ENCODE measurements at places on chromosomes 3 and 15. TPM values are rescaled to one million over a fixed set of nuclear protein-coding genes. Genes with fewer than 3 reads are reported as not detected.

DNA sequence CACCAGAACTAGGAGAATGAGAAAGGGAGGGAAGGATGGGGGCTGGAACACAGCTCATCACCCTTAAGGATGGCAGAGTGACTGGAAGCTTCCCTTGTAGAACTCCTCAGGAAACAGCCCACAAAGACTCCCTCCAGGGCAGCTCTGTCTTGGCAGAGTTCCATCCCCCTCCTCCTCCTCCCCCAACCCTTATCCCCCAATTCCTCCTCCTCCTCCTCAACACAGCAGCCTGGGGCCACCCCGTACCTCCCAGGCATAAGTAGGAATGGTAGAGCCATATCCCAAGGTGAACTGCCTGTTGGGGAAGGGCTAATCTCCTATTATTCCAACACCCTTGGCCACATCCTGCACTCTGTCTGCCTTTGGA lies 38.8 kb downstream of the ADCY5 start:
- no peak for DNase-seq

DNA sequence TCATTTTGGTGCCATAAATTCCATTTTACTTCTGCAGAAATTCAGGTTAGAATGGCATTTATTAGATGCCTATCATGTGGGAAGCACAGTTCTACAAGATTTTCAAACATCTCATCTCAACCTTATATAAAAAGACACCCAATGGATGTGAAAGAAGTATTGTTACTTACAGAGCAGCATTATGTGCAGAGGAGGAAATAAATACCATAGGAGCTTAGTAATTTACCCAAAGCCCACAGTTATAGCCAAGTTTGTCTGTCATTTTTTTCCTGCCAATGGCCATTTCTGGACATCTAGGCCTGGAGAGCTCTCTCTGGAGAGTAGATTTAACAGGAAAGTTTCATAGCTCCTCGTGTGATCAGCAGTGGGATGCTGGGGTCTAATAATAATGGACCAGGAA lies 659.4 kb upstream of the NAALADL2 start:
- no peak for DNase-seq

Gene ARPP19
- 409 TPM for total RNA-seq

GRCh38 chr15:57165992-57166391 lies 210.3 kb upstream of the CGNL1 start:
- DNase-seq = peak; percentile 65

Gene GRIP2
- total RNA-seq = not detected

- peak; percentile 34 for DNase-seq
Measured at GRCh38 chr15:29569533-29570092, 252.7 kb downstream of the TJP1 start.

Gene BFSP2
- total RNA-seq = not detected

DNA sequence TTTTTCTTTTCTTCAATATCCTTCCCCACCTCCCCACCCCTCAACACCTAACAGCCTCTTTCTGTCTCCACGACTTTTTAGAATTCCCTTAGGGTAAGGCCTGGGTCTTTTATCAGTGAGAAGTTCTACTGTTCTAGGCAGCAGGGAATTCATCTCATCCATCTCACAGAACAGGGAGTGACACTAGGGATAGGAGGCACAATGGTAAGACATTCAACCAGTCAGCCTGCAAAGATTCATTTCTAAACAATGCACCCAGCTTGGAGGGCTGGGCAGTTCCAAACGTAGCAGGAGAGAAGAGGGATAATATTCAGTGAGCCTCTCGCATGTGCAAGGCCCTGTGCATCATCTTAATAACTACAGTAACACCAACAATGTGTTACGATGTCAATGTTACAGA lies 43.6 kb downstream of the LRIG1 start:
- DNase-seq = no peak

Gene IL5RA
- total RNA-seq = 0.80 TPM

GRCh38 chr3:29924783-29925561 lies 644.1 kb downstream of the RBMS3 start:
- no peak for DNase-seq

- DNase-seq = no peak
Measured at GRCh38 chr3:170494766-170495165, 76.1 kb downstream of the CLDN11 start.

DNA sequence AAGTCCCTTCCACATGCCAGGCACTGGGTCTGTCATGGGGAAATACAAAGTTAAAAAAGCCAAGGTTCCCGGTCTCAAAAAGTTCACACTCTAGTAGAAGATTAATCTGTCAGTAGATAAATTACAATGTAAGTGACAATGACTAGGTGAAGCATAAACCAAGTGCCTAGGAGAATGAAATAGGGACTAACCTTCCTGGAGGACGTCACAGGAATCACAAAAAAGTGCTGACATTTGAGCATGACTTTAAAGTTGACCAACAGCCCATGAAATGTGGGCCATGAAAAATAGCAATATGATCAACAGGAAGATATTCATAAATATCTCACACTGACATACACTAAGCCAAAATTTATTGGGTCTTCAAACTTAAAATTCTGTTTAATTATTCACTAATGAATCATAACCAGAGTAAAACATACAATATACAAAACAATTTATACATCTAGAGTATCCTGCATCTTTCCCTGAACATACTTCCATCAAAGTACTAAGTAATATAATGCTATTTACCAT lies 20.0 kb downstream of the COPS2 start:
- DNase-seq = no peak

DNA sequence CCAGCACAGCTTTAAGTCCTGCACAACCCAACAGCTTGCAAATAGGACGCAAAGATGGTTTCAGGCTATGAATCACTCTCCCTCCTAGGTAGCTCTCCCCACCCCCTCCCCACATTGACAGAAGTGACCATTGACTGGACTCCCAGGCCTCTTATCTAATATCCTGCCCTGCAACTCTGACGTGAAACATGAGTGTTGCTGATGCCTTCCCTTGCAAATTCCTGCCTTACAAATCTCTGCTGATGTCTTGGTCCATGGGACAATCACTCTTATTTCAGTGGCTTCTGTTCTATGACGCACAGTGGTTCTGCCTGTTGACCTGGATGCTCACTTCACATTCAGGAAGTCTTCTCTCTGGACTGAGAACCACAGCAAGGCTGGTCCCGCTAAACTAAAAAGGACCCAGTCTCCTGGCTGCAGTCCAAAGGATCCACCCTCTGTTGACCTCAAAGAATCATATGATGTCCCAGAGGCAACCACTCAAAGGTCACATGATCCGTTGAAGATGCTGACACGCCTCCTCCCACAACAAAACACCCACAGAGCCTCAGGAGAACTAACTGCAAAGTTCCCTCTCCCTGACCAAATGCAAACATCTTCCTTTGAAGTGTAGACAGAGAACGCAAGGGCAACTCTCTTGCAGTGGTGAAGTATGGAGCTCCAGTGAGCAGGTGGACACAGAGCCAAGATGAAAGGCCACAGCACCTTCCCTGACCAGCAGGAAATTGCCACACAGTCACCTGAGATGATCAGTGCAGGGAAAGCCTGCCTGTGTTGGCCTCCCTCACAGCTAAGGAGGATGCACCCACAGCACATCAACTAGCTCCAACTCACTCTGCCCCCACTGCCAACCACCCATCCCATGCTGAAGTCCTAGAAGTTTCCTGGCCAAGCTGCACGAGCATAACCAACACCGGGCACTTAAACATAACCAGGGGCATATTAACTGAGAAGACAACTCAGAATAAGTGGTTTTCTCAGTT lies 112.3 kb downstream of the ADAMTS17 start:
- DNase-seq = no peak

- DNase-seq = peak; percentile 93
Measured at GRCh38 chr3:185807445-185808068, 17.3 kb downstream of the IGF2BP2 start.

- peak; percentile 24 for DNase-seq
Measured at GRCh38 chr3:73508330-73508954, 116.3 kb downstream of the PDZRN3 start.

Gene STRA6
- 30.8 TPM for total RNA-seq

DNA sequence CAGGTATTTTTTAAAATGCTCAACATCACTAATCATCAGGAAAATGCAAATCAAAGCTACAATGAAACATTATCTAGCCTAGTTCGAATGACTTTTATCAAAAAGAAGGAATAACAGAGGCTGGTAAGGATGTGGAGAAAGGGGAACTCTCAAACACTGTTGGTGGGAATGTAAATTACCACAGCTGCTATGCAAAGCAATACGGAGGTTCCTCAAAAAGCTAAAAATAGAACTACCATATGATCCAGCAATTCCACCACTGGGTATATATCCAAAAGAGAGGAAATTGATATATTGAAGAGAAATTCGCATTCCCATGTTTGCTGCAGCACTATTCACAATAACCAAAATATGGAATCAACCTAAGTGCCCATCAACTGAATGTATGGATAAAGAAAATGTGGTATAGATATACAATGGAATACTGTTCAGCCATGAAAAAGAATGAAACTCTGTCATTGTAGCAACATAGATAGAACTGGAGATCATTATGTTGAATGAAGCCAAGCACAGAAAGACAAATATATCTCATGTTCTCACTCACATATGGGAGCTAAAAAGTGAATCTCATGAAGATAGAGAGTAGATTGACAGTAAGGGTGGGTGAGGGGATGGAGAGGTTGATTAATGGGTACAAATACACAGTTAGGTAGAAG lies 19.7 kb upstream of the CLN6 start:
- no peak for DNase-seq

DNA sequence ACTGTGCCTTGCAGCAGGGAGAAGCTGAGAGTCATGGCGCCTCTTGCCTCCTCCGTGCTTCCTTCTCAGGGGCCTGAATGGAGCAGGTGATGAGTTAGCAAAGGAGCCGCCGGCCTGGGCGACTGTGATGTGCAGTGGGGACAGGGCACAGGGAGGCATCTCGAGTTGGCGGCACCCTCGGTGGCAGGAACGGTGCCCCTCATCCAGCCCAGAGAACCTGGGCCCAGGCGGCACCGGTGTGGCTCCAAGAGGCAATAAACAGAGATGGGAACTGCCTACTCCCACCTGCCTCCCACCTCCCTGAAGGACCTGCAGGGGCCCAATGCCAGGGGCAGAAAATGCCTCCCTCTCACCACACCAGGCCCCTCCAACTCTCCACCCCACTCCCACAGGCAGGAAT lies 6.2 kb downstream of the SLC41A3 start:
- DNase-seq = no peak

GRCh38 chr3:65893631-65894030 lies 145.1 kb downstream of the MAGI1 start:
- no peak for DNase-seq

- no peak for DNase-seq
Measured at GRCh38 chr3:150789451-150789850, 26.5 kb upstream of the SIAH2 start.

- DNase-seq = no peak
Measured at GRCh38 chr15:77012868-77013267, 17.9 kb downstream of the PSTPIP1 start.

DNA sequence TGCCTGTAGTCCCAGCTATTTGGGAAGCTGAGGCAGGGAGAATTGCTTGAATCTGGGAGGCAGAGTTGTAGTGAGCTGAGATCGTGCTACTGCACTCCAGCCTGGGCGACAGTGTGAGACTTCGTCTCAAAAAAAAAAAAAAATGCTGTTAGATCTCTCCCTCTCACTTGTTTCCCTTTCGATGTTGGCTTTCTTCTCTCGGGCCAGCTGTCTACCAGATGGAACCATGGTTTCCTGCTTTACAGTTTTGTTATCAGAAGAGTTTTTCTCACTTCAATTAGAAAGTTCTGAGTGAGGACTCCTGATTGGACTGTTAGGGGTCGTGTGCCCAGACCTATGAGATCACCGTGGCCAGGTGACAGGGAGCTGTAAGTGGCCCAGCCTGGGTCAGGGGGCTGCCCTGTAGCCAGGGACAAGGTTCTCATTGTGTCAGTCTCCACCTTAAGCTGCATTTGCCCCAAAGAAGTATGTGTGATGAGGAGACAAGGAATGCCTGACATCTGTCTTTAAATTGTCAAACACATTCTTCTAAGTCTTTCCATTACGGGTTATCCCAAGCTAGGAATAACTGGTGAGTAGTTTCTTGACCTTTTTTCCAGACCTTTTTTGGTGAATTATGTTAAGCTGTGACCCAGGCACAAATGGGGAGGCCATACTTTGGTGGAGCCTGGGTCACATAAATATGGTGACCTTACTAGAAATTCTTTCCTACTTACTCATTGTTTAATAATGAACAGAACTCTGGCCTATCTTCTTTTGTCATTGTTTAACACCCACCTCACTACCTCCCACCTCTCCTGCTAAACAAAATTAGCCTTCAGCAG lies 25.2 kb downstream of the SNAPC5 start:
- no peak for DNase-seq

DNA sequence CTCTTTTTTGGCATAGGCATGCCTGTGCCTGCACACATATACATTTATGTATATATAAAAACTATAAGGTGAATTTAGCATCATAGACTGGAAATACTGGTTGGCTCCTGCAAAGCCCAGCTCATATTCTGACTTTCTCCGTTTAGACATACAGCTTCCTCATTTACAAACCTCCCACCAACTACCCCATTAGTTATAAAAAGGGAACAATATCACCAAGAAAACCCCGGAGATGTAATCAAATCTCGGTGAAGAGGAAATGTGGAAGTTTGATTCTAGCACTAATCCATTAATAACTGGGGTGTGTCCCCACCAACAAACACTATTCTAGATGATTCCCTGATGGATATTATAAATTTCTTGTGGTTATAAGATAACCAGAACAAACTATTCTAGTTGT lies 517.7 kb upstream of the TBL1XR1 start:
- DNase-seq = no peak

- DNase-seq = peak; percentile 34
Measured at GRCh38 chr3:120569222-120570057, 26.7 kb upstream of the NDUFB4 start.

Measured in Daoy (cell line).